ENCODE measurements at places on chromosomes 4 and X. TPM values are rescaled to one million over a fixed set of nuclear protein-coding genes. Genes with fewer than 3 reads are reported as not detected.

Gene ATP8A1
- 1.7 TPM for total RNA-seq

Gene XAGE1A
- 5.7 TPM for total RNA-seq

Gene UGT2B7
- not detected for total RNA-seq

Gene PABPC5
- total RNA-seq, result not detected

Gene TAF7L
- 0.17 TPM for total RNA-seq

Gene CXCL9
- total RNA-seq, result not detected

Gene CT45A5
- total RNA-seq, result 10.4 TPM

Measured in Daoy (cell line).